HFFc6 (cell line): ENCODE measurements at places on chromosomes 16 and 17. TPM values are rescaled to one million over a fixed set of nuclear protein-coding genes. Genes with fewer than 3 reads are reported as not detected.

CACNG1 gene
- not detected in 3 replicates for total RNA-seq

LRRC75A gene
- 0.15 to 0.29 TPM (median 0.22 TPM) in 3 replicates for total RNA-seq

YBX2 gene
- not detected in 3 replicates for total RNA-seq

TNFRSF13B gene
- not detected in 3 replicates for total RNA-seq

KRT12 gene
- not detected in 3 replicates for total RNA-seq

PYDC1 gene
- not detected in 3 replicates for total RNA-seq
